ENCODE measurements at places on chromosomes 3 and 15.
A peak's percentile ranks its signal among the peaks of the same experiment; 100 is the strongest.

- no peak overlapping the region for H3K27ac ChIP-seq
- H3K27me3 ChIP-seq: peaks cover 2% of the 10 kb centered on the region
- H3K36me3 ChIP-seq: no peaks in the 10 kb centered on the region
- H3K4me3 ChIP-seq: no peak overlapping the region
- DNase-seq: no peak
Observed at GRCh38 chr3:38721207-38721772, 71.8 kb upstream of the SCN5A start.

DNA sequence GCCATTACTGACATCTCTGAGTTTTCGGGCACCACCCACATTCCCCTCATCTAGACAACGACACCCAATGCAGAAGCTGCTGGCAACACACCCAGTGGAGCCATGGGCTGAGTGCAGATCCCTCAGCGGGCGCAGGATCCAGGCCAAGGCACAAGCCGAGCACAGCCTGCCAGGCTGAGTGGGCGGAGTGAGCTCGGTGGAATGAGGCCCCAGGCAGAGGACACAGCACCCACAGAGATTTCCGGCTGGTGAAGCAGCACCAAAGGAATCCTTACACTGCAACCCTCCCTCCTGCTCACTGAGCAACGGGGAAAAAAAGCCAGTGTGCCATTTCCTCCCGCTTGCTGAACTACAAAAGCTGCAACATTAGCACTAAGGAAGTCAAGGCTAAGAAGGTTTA is 34.3 kb downstream of the ZMAT3 start:
- DNase-seq: no peak
- H3K4me3 ChIP-seq: no peak overlapping the region
- no peak overlapping the region for H3K27ac ChIP-seq
- no peaks in the 10 kb centered on the region for H3K4me1 ChIP-seq

- H3K4me1 ChIP-seq: no peaks in the 10 kb centered on the region
- H3K36me3 ChIP-seq: no peaks in the 10 kb centered on the region
- no peak for DNase-seq
- no peak overlapping the region for H3K27ac ChIP-seq
Observed at GRCh38 chr3:153215966-153216365, 53.9 kb downstream of the RAP2B start.

GRCh38 chr15:29097971-29098370 is 171.7 kb downstream of the NSMCE3 start:
- no peaks in the 10 kb centered on the region for H3K4me1 ChIP-seq
- no peaks in the 10 kb centered on the region for H3K27me3 ChIP-seq
- H3K36me3 ChIP-seq: peaks cover 17% of the 10 kb centered on the region

DNA sequence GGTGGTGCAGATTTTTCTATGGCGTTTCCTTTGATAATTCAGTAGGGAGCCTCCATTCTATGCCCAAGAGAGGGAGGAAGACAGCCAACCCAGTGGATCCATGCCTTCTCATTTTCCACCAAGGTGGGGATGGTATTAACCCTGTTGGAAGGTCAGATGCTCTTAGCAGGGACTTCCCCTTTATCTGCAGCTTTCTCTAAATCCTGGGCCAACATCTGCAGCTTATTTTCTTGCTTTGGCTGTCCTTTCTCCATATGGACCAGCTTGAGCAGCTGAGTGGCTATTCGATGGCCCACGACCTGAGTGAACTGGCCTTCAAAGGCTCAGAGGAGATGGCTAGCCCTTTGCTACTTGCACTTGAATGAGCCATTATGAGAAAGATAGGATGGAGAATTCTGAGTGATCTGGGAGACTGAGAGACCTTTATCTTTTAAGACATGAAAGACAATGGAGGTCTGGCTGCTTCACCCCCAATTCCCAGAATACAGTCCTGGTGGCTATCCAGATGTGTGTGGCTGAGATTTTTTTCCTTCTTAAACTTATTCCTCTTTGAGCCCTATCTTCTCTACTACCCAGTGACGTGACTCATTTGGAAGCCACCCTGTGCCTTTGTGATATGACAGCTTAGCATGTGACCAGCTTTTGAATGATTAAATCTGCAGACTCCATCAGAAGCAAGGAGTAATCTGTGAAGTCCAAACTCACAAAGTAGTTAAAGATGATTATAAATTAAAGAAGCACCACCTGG is 39.6 kb upstream of the TRAK1 start:
- H3K36me3 ChIP-seq: no peaks in the 10 kb centered on the region
- peaks cover 20% of the 10 kb centered on the region for H3K4me1 ChIP-seq
- H3K27me3 ChIP-seq: no peaks in the 10 kb centered on the region
- DNase-seq: no peak
- H3K4me3 ChIP-seq: no peak overlapping the region

DNA sequence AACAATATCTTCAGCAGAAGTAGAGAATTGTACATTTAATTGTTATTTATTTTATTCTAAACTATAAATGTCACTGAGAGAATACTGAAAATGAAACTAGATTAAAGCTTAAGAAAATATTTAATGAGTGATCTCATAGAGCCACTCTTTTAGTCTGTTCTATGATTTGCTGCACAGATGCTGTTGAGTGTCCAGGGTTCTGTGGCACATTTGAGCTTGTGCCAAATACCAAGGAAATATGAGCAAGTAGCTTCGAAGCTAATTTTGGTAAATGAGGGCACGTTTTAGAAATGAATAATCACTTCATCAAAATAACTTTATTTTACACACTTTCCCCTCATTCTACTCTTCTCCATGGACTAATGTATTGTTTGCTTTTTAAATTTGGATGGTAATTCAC is 53.6 kb upstream of the THRB start:
- H3K27ac ChIP-seq: no peak overlapping the region
- H3K4me3 ChIP-seq: no peak overlapping the region
- no peaks in the 10 kb centered on the region for H3K4me1 ChIP-seq
- no peaks in the 10 kb centered on the region for H3K36me3 ChIP-seq
- H3K27me3 ChIP-seq: no peaks in the 10 kb centered on the region

GRCh38 chr3:14225421-14225820 is 46.8 kb downstream of the LSM3 start:
- no peak for DNase-seq
- H3K4me3 ChIP-seq: no peak overlapping the region
- H3K27me3 ChIP-seq: no peaks in the 10 kb centered on the region
- H3K36me3 ChIP-seq: peaks cover 1% of the 10 kb centered on the region
- H3K4me1 ChIP-seq: no peaks in the 10 kb centered on the region

GRCh38 chr3:189588475-189589178 is 42.6 kb upstream of the TP63 start:
- no peak overlapping the region for H3K4me3 ChIP-seq
- H3K4me1 ChIP-seq: no peaks in the 10 kb centered on the region
- no peaks in the 10 kb centered on the region for H3K36me3 ChIP-seq
- H3K27ac ChIP-seq: no peak overlapping the region
- no peak for DNase-seq

DNA sequence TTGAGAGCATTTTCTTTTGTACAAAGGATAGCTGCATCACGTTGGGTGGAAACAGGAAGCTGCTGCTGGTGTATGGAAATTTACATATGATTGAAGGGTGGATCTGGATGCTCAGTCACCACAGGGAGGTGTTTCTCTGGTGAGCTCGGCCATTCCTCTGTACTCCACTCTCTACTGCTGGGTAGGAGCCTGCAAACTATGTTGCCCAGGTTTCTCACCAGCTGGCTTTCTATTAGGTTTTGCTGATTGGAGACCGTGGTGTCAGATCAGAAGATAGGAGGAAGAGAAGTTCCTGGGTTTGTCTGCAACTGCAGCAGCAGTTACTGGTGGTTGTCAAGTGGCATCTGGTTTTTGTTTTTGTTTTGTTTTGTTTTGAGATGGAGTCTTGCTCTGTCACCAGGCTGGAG is 61.7 kb downstream of the TAMM41 start:
- H3K27me3 ChIP-seq: no peaks in the 10 kb centered on the region
- no peak overlapping the region for H3K27ac ChIP-seq
- no peak overlapping the region for H3K4me3 ChIP-seq
- no peak for DNase-seq

GRCh38 chr15:89766357-89767311 is 9.5 kb upstream of the MESP2 start:
- no peak overlapping the region for H3K4me3 ChIP-seq
- DNase-seq: no peak
- no peaks in the 10 kb centered on the region for H3K4me1 ChIP-seq

DNA sequence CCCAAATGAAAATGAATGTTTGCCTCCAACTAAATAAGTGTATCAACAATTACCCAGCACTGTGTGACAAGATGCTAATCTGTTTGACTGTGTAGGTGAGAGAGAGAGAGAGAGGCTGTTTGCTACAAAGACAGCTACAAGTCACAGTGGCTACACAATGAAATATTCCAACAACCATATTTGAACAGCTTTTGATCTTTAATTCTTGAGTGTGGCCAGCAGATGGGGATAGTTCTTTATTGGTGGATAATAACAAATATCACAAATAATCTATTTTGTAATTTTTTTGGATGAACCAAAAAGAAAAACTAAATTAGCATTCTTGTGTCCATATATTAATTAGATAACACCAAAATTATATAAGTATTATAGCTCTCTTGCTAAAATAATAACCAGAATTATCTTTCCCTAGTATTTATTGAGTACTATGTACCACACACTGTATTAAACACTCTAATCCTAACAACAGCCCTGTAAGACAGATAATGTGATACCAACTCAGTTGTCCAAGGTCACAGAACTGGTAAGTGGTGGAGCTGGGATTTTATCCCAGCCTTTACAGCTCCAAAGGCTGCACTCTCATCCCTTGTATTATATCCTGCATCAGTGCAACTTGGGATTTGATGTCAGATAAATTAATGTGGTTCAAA is 61.9 kb upstream of the C3orf80 start:
- no peak for DNase-seq
- H3K4me1 ChIP-seq: peaks cover 8% of the 10 kb centered on the region
- H3K27me3 ChIP-seq: no peaks in the 10 kb centered on the region
- H3K27ac ChIP-seq: peak overlapping the region; percentile 64
- H3K4me3 ChIP-seq: no peak overlapping the region

- no peak for DNase-seq
- no peaks in the 10 kb centered on the region for H3K27me3 ChIP-seq
- peaks cover 2% of the 10 kb centered on the region for H3K4me1 ChIP-seq
- H3K36me3 ChIP-seq: no peaks in the 10 kb centered on the region
Observed at GRCh38 chr15:44706946-44707636, 4.0 kb downstream of the PATL2 start.

- no peak overlapping the region for H3K4me3 ChIP-seq
- H3K27me3 ChIP-seq: no peaks in the 10 kb centered on the region
Observed at GRCh38 chr3:47370887-47371697, 9.7 kb upstream of the PTPN23 start.

DNA sequence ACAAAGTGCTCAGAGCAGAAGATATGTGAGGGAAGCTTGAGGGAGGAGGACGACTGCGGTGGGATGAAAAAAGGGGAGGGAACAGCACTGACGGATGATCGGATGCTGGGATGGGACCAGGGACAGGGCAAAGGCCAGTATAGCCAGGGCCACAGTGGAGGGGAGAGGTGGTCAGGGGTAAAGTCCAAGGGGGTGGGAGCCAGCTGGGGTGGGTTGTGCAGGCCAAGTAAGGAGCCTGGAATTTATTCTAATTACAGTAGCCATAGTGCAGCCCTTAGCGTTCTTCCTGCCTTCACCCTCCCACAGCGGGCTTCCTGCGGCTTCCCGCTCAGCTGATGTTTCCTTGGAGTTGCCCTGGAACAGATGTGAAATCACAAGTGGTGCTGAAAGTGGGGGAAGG is 7.6 kb upstream of the APEH start:
- no peaks in the 10 kb centered on the region for H3K27me3 ChIP-seq
- H3K4me3 ChIP-seq: no peak overlapping the region
- H3K4me1 ChIP-seq: peaks cover 2% of the 10 kb centered on the region
- DNase-seq: no peak
- H3K36me3 ChIP-seq: no peaks in the 10 kb centered on the region

GRCh38 chr15:60052796-60053195 is 48.7 kb downstream of the FOXB1 start:
- H3K27ac ChIP-seq: no peak overlapping the region
- DNase-seq: no peak
- H3K4me3 ChIP-seq: no peak overlapping the region
- H3K27me3 ChIP-seq: no peaks in the 10 kb centered on the region

GRCh38 chr3:45026038-45026437 is at the start of gene CLEC3B:
CLEC3B (plus strand) TSS chr3:45026303; CDS start chr3:45026363, 60 bp downstream.
- H3K4me3 ChIP-seq: no peak within 1 kb of the TSS
- H3K4me1 ChIP-seq: no peaks in the 10 kb centered on the region
- DNase-seq: no peak
- no peak within 1 kb of the TSS for H3K27ac ChIP-seq

- no peak for DNase-seq
- peaks cover 5% of the 10 kb centered on the region for H3K27me3 ChIP-seq
- no peaks in the 10 kb centered on the region for H3K36me3 ChIP-seq
Observed at GRCh38 chr15:78616506-78616905, 4.3 kb downstream of the CHRNA3 start.

DNA sequence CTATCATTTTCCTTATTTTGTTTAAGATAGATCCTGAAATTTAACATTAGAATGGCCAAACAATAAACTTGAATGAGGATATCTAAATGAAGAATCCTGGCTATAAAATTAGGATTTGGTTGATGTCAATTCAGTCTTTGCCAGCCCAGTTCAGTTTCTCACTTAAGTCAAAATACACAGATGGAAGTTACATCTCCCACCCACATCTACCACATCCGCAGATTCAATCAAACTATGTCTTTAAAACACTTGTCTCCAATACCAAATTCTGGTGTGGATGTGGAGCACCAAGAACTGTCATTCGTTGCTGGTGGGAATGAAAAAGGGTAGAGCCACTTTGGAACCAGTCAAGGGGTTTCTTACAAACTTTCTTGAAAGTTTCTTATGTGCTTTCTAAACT is 18.2 kb downstream of the CBLB start:
- H3K36me3 ChIP-seq: peaks cover 68% of the 10 kb centered on the region
- DNase-seq: no peak
- H3K4me1 ChIP-seq: peaks cover 1% of the 10 kb centered on the region
- H3K27me3 ChIP-seq: no peaks in the 10 kb centered on the region
- no peak overlapping the region for H3K4me3 ChIP-seq

GRCh38 chr3:31693346-31693745 is 160.6 kb downstream of the STT3B start:
- no peak for DNase-seq
- peaks cover 4% of the 10 kb centered on the region for H3K4me1 ChIP-seq
- H3K27ac ChIP-seq: no peak overlapping the region
- H3K27me3 ChIP-seq: no peaks in the 10 kb centered on the region

DNA sequence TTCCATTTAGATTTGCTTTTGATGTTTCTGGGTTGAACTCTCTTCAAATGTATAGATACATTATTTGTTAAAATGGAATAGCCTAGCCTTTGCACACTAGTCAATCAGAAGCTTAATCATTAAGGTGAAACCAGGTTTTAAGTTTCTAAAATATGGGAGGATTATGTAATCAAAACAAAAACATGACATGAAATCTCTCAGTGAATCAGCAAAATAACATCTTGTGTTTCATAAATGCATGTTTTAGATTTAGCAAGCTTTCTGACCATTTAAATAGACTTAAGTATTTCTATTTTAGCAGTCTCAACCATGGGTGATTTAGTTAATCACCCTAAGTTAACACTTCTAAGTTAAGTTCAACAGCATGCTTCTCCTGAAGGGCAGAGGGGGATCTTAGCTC is 11.3 kb downstream of the GTF2E1 start:
- H3K27me3 ChIP-seq: no peaks in the 10 kb centered on the region
- H3K4me1 ChIP-seq: no peaks in the 10 kb centered on the region
- peaks cover 64% of the 10 kb centered on the region for H3K36me3 ChIP-seq
- no peak for DNase-seq
- H3K27ac ChIP-seq: no peak overlapping the region
- H3K4me3 ChIP-seq: no peak overlapping the region

Measured in neuronal stem cell (in vitro differentiated cells).